ENCODE measurements at places on chromosomes 5 and 9. TPM values are rescaled to one million over a fixed set of nuclear protein-coding genes. Genes with fewer than 3 reads are reported as not detected.

The TAF11L5 gene
- total RNA-seq, result not detected

The ZFYVE16 gene
- 26.5 TPM for total RNA-seq

The STK32A gene
- 1.3 TPM for total RNA-seq

The MAMDC2 gene
- total RNA-seq, result 3.0 TPM

The TMC1 gene
- 0.43 TPM for total RNA-seq

Measured in smooth muscle cell of bladder (primary cell).